ENCODE measurements at places on chromosomes 6 and 20. TPM values are rescaled to one million over a fixed set of nuclear protein-coding genes. Genes with fewer than 3 reads are reported as not detected.

GRCh38 chr6:90274451-90275030 lies 22.1 kb downstream of the BACH2 start:
- peak; percentile 99 for DNase-seq

GRCh38 chr20:9903048-9903655 lies 64.3 kb upstream of the PAK5 start:
- peak; percentile 15 for DNase-seq

- no peak for DNase-seq
Measured at GRCh38 chr20:56171087-56172012, 77.2 kb upstream of the MC3R start.

GRCh38 chr6:55676736-55677135 lies 97.7 kb upstream of the HMGCLL1 start:
- DNase-seq: no peak

GRCh38 chr6:392441-393390 lies 1.2 kb downstream of the IRF4 start:
- DNase-seq: peak; percentile 46

GRCh38 chr20:1535420-1536175 lies 21.9 kb downstream of the SIRPD start:
- no peak for DNase-seq

GRCh38 chr6:19231878-19232561 lies 605.1 kb upstream of the ID4 start:
- no peak for DNase-seq

DNA sequence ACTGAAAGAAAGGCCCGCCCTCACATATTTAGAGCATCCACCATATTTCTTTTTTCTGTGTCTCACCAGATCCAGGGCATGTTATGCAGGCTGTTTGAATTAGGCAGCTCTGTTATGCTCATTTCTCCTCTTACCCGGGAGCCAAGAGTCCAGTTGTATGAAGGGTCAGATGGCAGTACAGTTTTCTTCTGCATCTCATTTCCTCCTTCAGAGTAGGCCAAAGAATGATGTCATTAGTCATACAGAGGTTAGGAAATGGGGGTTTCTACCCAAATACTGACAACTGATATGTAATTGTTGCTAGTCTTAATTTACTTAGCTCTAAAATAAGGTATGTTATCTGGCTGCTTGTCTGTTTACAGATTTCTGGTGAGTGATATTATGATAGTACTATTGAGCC lies 130.8 kb downstream of the SOBP start:
- DNase-seq: no peak

GRCh38 chr6:38554700-38555413 lies 84.9 kb downstream of the BTBD9 start:
- no peak for DNase-seq

- no peak for DNase-seq
Measured at GRCh38 chr6:144477856-144478255, 192.7 kb downstream of the UTRN start.

GRCh38 chr6:31620586-31621319 lies at the start of gene PRRC2A:
PRRC2A (plus strand) TSS chr6:31620715; CDS start chr6:31622790, 2,075 bp downstream.
- peak; percentile 85 for DNase-seq

DNA sequence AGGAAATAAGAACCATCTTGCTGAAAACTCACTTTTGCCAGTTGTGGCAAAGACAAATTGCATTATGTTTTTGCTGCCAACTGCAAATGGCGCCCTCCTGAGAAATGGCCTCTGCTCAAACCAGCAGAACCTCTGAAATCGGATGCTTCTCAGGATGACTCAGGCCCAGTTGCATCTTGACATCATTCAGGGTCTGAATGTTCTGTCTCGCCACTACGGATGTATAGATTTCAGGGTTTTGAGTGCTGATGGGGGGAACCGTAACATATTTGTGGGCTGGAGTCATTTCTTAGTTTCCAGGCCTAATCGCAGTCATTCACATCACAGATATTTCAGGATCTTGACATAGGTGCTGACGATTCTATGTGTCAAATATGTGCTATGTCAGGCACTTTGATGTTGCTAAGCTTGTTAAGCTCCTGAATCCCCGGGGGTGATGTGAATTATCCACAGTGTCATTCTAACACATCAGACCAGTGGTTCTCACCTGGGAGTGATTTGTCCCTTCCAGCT lies 207.1 kb downstream of the NFATC2 start:
- DNase-seq: peak; percentile 53

- peak; percentile 19 for DNase-seq
Measured at GRCh38 chr20:58150772-58151171, 77.7 kb downstream of the ANKRD60 start.

DNA sequence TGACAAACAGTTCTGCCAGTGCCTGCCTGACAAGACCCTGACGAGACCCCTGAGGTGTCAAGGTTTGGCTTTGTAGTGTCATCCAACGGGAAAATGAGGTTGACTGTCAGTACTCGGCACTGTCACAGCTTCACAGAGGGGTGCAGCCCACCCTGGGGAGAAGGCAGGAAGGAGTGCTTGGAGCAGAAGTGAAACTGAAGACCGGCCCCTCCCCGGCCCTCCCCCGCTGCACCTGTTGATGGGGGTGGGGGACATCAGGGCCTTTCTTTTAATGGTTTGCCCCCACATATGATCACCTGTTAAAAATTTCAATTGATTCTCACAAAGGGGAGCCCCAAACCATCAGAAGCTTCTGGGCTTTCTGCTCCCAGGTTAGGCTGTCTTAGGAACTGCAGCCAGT lies 6.8 kb downstream of the PMEPA1 start:
- DNase-seq: no peak

DNA sequence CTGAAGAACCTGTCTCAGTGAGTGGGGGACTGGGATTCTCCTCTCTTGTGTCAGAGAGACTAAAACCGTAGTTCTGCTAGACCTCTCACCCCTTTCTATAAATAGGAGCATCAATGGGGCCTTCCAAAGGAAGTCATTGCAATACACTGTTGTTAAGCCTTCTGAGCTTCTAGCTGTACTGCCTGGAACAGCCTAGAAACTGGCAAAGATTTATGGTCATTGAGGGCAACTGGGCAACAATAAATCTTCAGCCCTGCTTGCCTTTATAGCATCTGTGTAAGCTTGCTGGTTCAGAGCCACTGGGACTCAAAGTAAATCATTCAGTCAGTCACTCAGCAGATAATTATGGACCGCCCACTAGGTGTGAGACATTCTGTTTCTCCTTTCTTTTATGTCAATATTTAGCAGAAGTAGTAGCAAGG lies 53.2 kb downstream of the PPP1R14C start:
- no peak for DNase-seq

GRCh38 chr6:14731611-14732010 lies 514.3 kb upstream of the JARID2 start:
- DNase-seq: peak; percentile 35

DNA sequence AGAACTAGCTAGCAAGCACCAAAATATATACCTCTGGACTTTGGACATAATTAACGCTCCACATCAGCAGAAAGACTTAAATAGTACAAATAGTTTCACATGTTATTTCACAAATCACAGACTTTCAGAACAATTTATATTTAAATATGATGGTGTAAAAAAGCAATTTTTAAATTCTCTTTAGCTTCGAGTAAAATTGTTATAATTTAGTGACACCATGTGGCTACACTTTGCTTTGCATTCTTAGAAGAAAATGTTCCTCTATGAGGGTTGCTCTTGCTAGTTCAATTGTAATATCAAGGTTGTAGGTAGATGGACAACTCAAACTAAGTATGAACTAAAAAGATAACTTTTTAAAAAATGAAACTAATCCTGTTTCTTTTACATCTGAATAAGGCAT lies 69.0 kb downstream of the BTBD9 start:
- DNase-seq: no peak

GRCh38 chr6:16419636-16420336 lies 181.4 kb downstream of the GMPR start:
- DNase-seq: no peak

DNA sequence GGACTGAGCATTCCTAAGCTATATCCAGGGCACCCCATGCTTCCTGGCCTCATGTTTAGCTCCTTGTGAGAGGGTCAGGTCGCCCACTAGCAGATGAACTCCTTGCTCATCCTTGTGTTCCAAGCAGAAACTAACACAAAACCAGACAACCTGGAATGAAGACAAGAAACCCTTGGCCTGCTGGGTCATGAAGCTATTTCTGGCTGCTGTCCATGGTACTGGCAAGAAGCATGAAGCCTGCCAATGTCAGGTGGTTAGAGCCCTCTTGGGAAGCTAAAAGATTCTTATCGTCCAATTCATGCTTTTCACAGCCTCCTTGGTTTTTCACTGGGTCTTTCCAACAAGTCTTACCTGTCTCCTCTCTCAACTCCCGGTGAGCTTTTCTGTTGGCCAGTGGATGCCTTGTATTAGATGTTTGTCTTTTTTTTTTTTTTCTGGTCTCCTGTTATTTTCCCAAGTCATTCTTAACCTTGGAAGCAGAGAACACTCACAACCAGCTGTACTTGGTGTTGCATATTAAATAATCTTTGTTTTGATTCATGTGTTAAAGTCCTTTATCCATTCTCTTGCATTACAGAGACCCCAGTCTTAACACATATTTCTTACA lies 180.3 kb downstream of the ANKRD60 start:
- peak; percentile 7 for DNase-seq

DNA sequence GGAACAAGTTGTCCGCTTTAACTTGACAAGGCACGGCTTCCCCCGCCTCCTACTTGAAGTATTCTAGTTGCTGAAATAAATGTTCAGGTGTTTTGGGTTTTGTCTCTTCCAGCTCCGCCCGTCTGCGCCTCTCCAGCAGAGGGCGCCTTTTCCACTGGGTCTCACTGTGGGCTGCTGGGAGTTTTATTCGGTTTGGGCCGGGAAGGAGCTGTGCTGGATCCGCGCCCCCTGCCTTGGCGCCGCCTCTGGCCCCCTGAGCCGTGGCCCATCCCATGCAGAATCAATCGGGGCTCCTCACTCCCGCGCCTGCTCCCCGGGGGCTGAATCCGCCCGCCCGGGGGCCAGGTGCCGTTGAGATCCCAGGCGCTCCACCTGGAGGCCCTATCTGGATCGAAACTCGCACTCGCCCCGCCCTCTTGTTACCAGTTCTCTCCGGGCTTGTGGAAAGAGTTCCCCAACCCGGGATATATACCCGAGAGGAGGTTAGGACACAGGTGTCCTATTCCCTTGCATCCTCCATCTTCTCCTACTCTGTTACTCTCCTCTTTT lies 51.0 kb upstream of the TCF21 start:
- peak; percentile 71 for DNase-seq

DNA sequence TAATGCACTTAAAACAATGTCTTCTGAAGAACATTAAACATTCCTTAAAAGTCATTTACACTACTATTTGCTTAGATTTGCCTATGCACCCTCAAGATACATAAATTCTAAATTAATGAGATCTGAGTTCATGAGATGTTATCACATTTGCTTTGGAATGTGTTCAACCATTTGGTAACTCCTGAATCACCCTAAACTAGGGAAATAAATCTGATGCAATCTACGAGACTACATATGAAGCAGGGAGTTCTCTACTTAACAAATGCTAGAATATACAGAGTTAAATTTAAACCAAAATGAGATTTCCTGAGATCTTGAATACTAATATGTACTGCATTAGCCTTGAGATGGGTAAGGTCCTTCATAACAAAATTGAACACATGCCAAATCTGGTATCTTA lies 170.1 kb downstream of the CLIC5 start:
- no peak for DNase-seq

- peak; percentile 13 for DNase-seq
Measured at GRCh38 chr6:16836144-16836981, 75.1 kb upstream of the ATXN1 start.

DNA sequence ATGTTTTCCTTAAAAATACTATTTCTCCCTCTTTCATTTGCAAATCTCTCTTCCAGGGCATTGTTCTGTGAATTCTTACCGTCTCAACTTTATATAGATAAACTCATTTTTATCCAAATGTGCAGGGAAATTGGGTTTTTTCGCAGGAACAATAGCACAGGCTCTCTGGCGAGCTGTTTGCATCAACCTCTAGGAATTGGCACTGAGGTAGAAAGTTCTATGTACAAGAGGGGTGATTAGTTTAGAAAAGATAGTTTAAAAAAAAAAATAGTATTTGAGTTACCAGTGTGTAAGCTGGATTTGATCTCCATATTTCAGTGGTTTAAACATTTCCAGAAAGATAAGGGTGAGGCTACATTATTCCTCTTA lies 129.7 kb upstream of the BTN3A2 start:
- DNase-seq: no peak

DNA sequence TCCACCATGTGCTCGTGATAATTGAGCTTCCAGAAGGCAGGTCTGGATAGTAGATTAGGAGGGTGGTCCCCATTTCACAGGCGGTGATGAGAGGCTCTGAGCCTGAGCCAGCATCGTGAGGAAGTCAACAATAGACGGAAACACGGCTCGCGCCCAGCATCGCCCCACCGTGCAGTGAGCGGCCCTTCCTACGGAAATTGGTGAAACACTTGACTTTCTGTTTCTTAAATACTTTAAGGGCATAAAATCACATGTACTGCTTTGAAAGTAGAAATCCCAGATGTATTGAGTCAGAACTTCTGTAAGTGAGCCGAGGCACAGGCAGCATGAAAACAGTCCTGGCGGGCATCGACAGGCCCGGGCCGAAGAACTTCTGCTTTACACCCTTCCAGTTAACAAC lies 4.3 kb upstream of the KIF25 start:
- no peak for DNase-seq

DNA sequence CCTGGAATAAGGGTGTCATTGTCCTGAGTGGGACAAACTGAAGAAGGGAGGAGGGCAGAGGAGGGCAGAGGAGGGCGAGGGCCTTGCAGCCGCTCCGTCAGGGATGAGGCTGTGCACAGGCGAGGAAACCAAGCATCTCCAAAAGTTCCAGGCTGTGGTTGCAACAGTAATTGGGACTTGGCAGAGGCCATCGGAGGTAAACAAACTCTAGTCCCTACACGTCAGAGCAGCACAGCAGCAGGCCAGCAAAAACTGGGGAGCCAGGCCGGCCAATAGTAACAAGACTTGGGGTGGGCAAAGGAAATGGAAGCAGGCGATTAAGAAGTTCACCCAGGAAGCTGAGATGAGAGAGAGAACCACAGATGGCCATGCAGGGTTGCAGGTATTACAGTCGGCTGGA lies 142.8 kb downstream of the SMOC2 start:
- no peak for DNase-seq

DNA sequence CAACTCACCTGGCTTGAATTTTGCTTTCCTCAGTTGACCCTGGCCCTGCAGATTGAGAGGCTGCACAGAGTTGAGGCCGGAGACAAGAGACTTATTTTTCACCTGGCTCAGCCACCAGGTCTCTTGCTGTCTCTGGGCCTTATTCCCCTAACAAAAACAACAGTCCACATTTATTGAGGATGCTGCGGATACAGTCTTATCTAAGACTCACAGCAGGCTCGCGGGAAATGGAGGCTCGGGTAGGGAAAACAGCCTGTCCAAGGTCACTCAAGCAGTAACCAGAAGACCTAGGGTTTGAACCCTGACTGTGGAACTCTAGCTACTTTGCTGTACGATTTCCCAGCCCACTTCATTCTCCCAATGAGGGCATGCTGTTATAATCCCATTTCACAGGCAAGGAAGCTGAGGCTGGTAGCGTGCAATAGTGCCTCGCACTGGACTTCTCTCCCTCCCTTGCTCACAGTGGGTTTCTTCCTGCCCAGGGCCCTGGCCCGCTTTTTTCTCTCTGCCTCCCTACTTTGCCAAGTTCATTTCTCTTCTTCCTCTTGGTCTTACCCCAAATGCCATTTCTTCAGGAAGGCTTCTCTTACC lies 57.7 kb downstream of the RBM38 start:
- no peak for DNase-seq

The PGC gene
- not detected for total RNA-seq

The STK38 gene
- 22.9 TPM for total RNA-seq

The C20orf141 gene
- total RNA-seq: not detected

The LRRC1 gene
- 1.9 TPM for total RNA-seq

The SSTR4 gene
- not detected for total RNA-seq

The MMP24 gene
- not detected for total RNA-seq

The PPP1R16B gene
- total RNA-seq: 81.4 TPM

The SIGLEC1 gene
- not detected for total RNA-seq

The SLC52A3 gene
- not detected for total RNA-seq

The PKIB gene
- 0.90 TPM for total RNA-seq

The IRAK1BP1 gene
- 2.3 TPM for total RNA-seq

The ADGB gene
- total RNA-seq: not detected
